H1 (cell line): ENCODE measurements at places on chromosomes 7 and 10.
A peak's percentile ranks its signal among the peaks of the same experiment; 100 is the strongest.

DNA sequence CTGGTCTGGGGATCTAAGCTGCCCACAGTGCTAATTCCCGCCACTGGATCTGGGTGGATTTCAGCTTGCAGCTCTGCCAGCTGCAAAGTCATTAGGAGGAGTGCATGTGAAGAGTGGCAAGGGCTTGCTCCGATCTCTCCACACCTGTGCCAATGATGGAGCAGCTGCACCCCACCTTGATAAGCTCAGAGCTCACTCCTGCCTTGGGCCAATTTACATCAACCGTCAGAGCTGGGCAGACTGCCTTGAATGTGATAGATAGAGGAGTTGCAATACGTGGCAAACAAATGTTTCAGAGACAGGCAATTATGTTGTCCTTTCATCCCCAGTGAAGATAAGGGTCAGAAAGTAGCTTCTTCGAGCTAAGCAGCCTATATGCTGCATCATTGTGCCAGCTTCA is 379.9 kb downstream of the SH2D4B start:
- no peak overlapping the region for H3K27ac ChIP-seq
- no peaks in the 10 kb centered on the region for H3K27me3 ChIP-seq
- no peak overlapping the region for H3K4me3 ChIP-seq
- no peak for DNase-seq

- H3K4me1 ChIP-seq: no peaks in the 10 kb centered on the region
- H3K27me3 ChIP-seq: no peaks in the 10 kb centered on the region
- no peaks in the 10 kb centered on the region for H3K36me3 ChIP-seq
- no peak for DNase-seq
Observed at GRCh38 chr7:126569402-126569801, 683.3 kb downstream of the GRM8 start.

DNA sequence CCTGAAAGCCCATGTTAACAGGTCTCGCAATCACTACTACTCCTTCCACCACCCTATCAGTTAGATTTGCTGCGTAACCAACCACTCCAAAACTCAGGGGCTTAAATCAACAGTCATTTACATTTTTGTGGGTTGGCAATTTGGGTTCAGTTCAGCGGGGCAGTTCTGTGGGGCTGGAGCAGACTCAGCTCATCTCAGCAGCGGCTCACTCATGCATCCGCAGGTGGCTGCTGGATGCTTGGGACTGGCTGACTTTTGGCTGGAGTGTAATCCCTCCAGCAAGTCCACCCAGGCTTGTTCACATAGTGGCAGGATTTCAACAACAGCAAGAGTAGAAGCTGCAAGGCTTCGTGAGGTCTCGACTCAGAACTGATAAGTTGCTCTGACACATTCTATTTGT is 79.2 kb downstream of the NEUROD6 start:
- no peaks in the 10 kb centered on the region for H3K36me3 ChIP-seq
- no peaks in the 10 kb centered on the region for H3K4me1 ChIP-seq
- H3K4me3 ChIP-seq: no peak overlapping the region
- no peaks in the 10 kb centered on the region for H3K27me3 ChIP-seq
- DNase-seq: no peak

DNA sequence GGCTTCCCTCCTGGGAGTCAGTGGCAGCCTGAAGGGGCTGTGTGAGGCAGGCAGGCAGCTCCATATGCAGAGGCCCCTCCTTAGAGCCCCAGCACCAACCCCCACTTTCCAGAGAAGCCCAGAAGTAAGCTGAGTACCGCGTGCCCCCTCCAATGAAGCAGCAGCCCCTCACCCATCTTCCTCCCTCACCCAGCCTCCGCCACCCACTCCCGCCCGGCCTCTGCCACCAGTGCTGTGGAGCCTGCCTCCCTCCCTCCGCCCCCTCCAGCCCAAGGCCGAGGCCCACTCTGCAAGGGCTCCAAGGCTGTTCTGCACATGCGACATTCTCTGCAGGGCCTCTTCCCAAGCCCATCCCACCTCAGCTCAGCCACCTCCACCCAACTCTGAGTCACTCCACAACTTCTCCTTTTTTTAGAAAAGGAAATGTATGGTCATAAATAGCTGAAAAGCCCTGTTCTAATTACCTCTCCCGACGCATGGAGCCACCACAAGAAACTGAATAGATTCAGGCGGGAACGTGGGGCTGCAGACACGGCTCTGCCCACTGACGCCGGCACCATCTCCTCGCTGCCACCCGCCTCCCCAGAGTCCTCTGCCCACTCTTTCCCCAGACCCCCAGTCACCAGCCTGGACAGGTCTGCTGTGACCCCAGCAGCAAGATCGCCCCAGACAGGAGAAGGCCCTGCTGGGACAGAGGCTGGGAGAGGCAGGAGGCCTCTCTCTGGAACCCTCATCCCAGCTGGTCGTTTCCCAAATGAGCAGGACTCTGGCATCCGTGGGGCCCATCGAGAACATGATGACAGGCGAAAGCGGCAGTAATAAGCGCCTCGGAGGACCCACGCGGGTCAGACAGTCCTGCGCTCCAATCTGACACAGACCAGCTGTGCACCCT is 213.9 kb downstream of the MAD1L1 start:
- DNase-seq: no peak
- no peak overlapping the region for H3K4me3 ChIP-seq
- no peaks in the 10 kb centered on the region for H3K27me3 ChIP-seq
- 0 out of 2 replicates have a peak overlapping the region, but pooled peaks have one; percentile 52 for H3K27ac ChIP-seq

- H3K4me1 ChIP-seq: no peaks in the 10 kb centered on the region
- no peaks in the 10 kb centered on the region for H3K27me3 ChIP-seq
Observed at GRCh38 chr7:134289423-134289822, 27.3 kb downstream of the SLC35B4 start.

GRCh38 chr7:158076215-158076614 is 511.4 kb downstream of the PTPRN2 start:
- no peaks in the 10 kb centered on the region for H3K36me3 ChIP-seq
- no peaks in the 10 kb centered on the region for H3K4me1 ChIP-seq
- no peaks in the 10 kb centered on the region for H3K27me3 ChIP-seq
- no peak overlapping the region for H3K4me3 ChIP-seq

- no peaks in the 10 kb centered on the region for H3K36me3 ChIP-seq
- H3K27ac ChIP-seq: no peak overlapping the region
- H3K4me3 ChIP-seq: no peak overlapping the region
- H3K4me1 ChIP-seq: no peaks in the 10 kb centered on the region
- no peak for DNase-seq
Observed at GRCh38 chr7:27688646-27689045, 26.0 kb upstream of the HIBADH start.

DNA sequence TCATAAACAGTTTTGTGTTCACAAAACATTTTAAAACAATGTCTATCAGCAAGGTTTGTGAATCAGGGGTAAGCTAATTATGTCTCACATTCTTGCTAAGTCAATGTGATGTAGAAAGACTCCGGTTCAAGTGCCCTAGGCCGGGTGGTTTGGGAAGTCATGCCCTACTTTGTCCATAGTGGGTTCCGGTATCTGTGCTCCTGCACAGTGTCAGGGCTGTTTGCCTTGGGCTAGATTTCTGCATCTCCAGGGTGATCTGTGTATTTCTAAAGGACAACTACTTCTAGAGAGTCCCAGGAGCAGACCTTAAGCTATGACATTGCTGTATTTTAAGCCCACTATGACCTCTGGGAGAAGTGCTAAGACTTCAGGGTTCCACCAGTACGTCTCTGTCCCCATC is 504.1 kb downstream of the PLXNA4 start:
- H3K27me3 ChIP-seq: no peaks in the 10 kb centered on the region
- no peak overlapping the region for H3K27ac ChIP-seq
- no peak overlapping the region for H3K4me3 ChIP-seq
- H3K4me1 ChIP-seq: no peaks in the 10 kb centered on the region
